Adrenal gland (tissue), 19 donors: ENCODE measurements at places on chromosomes 4 and X. TPM values are rescaled to one million over a fixed set of nuclear protein-coding genes. Genes with fewer than 3 reads are reported as not detected.
A peak's percentile ranks its signal among the peaks of the same experiment; 100 is the strongest.

EVC gene
- polyA plus RNA-seq, result 1.0 TPM

HAUS3 gene
- polyA plus RNA-seq, result 13.5 TPM

WDFY3 gene
- polyA plus RNA-seq, result 9.5 TPM

DNA sequence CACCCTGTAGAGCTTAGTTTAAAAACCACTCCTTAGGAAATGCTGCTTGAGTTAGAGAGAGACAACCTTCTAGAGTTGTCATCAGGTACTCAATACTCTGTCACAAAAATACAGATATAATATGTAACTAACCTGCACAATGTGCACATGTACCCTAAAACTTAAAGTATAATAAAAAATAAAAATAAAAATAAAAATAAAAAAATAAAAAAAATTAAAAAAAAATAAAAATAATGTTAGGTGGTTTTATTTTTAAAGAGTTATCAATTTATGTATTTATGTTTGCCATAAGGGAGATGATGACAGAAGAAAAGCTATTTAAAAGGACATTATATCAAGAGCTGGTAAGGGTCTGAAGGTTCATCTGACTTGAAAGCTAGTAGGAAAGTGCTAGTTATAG, 397.9 kb downstream of the TMA16 start:
- H3K27me3 ChIP-seq, result no peaks in the 10 kb centered on the region
- no peak overlapping the region for H3K4me3 ChIP-seq
- no peaks in the 10 kb centered on the region for H3K4me1 ChIP-seq
- no peaks in the 10 kb centered on the region for H3K36me3 ChIP-seq
- DNase-seq, result no peak

DNA sequence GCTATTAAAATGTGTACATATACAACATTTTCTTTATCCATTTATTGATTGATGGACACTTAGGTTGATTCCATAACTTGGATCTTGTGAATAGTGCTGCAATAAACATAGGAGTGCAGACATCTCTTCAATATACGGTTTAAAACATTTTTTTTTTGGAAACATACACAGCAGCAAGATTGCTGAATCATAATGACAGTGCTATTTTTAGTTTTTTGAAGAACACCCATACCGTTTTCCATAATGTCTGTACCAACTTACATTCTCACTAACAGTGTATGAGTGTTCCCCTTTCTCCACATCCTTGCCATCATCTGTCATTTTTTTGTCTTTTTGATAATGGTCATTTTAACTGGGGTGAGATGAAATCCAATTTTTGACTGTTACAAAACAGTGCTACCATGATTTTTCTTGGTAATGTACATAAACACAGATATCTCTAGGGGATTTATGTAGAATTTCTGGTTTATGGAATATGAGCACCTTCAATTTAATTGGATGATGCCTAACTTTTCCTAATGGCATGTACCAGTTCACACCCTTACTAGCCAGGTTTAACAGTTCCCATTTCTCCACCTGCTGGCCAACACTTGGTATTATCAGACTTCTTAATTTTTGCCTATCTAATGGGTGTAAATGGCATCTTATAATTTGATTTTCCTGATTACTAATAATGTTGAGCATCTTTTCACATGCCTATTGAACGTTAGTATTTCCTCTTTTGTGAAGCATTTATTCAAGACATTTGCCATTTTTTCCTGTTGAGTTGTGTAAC, 21.0 kb upstream of the TMSB15B start:
- H3K27ac ChIP-seq, result no peak overlapping the region
- H3K4me3 ChIP-seq, result no peak overlapping the region
- DNase-seq, result no peak
- no peaks in the 10 kb centered on the region for H3K4me1 ChIP-seq

DNA sequence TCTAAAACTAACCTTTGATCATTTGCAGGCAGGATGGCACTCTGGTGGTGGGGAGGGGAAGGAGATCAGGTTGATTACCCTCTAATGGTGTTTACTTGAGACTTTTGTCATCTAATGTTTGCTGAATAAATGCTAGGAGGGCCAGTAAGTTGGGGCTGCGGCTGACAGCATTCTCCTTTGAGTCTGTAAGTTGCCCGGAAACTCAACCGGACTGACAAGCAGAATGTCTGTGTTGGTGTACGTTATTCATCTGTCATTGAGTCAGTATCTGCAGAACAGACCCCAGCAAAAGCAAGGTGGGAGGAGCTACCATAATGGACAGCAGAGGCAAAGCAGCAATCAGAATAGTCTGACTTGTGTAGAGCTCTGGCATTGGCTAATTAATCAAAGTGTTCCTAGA, 1210.6 kb upstream of the PABPC4L start:
- DNase-seq, result no peak
- H3K27ac ChIP-seq, result no peak overlapping the region
- H3K27me3 ChIP-seq, result no peaks in the 10 kb centered on the region
- H3K36me3 ChIP-seq, result no peaks in the 10 kb centered on the region

- H3K4me1 ChIP-seq, result no peaks in the 10 kb centered on the region
- H3K36me3 ChIP-seq, result no peaks in the 10 kb centered on the region
- no peak overlapping the region for H3K27ac ChIP-seq
- H3K27me3 ChIP-seq, result peaks cover 8% of the 10 kb centered on the region
- no peak for DNase-seq
These were observed 4.3 kb downstream of the ASB11 start for GRCh38 chrX:15311119-15311518.

GRCh38 chr4:6502747-6503465, 30.5 kb upstream of the PPP2R2C start:
- no peak overlapping the region for H3K4me3 ChIP-seq
- H3K27ac ChIP-seq, result no peak overlapping the region
- no peak for DNase-seq
- no peaks in the 10 kb centered on the region for H3K4me1 ChIP-seq
- no peaks in the 10 kb centered on the region for H3K36me3 ChIP-seq
- no peaks in the 10 kb centered on the region for H3K27me3 ChIP-seq

GRCh38 chr4:77927991-77928925, 65.6 kb downstream of the MRPL1 start:
- no peaks in the 10 kb centered on the region for H3K27me3 ChIP-seq
- no peaks in the 10 kb centered on the region for H3K4me1 ChIP-seq

GRCh38 chr4:41507291-41507947, 30.5 kb upstream of the LIMCH1 start:
- H3K27me3 ChIP-seq, result no peaks in the 10 kb centered on the region
- no peak overlapping the region for H3K27ac ChIP-seq
- peaks cover 7% of the 10 kb centered on the region for H3K4me1 ChIP-seq
- H3K4me3 ChIP-seq, result no peak overlapping the region
- no peaks in the 10 kb centered on the region for H3K36me3 ChIP-seq
- no peak for DNase-seq

GRCh38 chr4:1566838-1567518, 117.1 kb downstream of the FAM53A start:
- no peaks in the 10 kb centered on the region for H3K4me1 ChIP-seq
- no peaks in the 10 kb centered on the region for H3K36me3 ChIP-seq
- H3K4me3 ChIP-seq, result no peak overlapping the region

- DNase-seq, result no peak
- H3K4me1 ChIP-seq, result peaks cover 4% of the 10 kb centered on the region
- no peak overlapping the region for H3K4me3 ChIP-seq
- no peaks in the 10 kb centered on the region for H3K36me3 ChIP-seq
- H3K27ac ChIP-seq, result no peak overlapping the region
These were observed 366.0 kb downstream of the BCOR start for GRCh38 chrX:39731735-39732134.

- H3K4me3 ChIP-seq, result no peak overlapping the region
- H3K4me1 ChIP-seq, result peaks cover 35% of the 10 kb centered on the region
- H3K27ac ChIP-seq, result peak overlapping the region; percentile 82
- no peaks in the 10 kb centered on the region for H3K27me3 ChIP-seq
- DNase-seq, result peak; percentile 76
- no peaks in the 10 kb centered on the region for H3K36me3 ChIP-seq
These were observed 157.6 kb downstream of the RASL11B start for GRCh38 chr4:53019485-53020382.

GRCh38 chrX:139560221-139560620, 29.7 kb downstream of the F9 start:
- DNase-seq, result no peak
- no peaks in the 10 kb centered on the region for H3K4me1 ChIP-seq
- H3K36me3 ChIP-seq, result no peaks in the 10 kb centered on the region
- no peak overlapping the region for H3K27ac ChIP-seq

- no peaks in the 10 kb centered on the region for H3K27me3 ChIP-seq
- no peak for DNase-seq
- no peaks in the 10 kb centered on the region for H3K4me1 ChIP-seq
- H3K4me3 ChIP-seq, result no peak overlapping the region
- H3K27ac ChIP-seq, result no peak overlapping the region
These were observed 104.5 kb upstream of the AGA start for GRCh38 chr4:177546745-177547144.

- no peak overlapping the region for H3K4me3 ChIP-seq
- peaks cover 9% of the 10 kb centered on the region for H3K27me3 ChIP-seq
- H3K4me1 ChIP-seq, result no peaks in the 10 kb centered on the region
- H3K27ac ChIP-seq, result no peak overlapping the region
- no peak for DNase-seq
- H3K36me3 ChIP-seq, result no peaks in the 10 kb centered on the region
These were observed 513.8 kb upstream of the FAM241A start for GRCh38 chr4:111631215-111631999.

DNA sequence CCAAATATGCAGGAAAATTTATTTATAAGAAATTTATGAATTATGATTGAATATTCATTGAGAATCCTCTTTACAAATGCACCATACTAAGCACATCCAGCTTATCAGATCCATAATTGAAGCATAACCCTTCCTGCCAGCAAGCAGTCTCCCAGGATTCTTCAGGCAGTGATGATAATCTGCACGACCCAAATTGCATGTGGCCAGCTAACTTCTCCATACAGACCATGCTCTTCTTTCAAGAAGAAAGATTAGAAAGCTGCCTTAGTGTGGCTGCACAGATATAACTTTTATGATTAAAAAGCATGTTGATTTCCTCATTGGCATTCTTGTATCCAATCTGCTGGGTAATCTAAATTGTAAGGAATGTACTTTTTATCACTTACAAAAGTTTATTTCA, 3.3 kb upstream of the CBR4 start:
- H3K27ac ChIP-seq, result no peak overlapping the region
- peaks cover 9% of the 10 kb centered on the region for H3K4me1 ChIP-seq
- DNase-seq, result no peak
- no peaks in the 10 kb centered on the region for H3K36me3 ChIP-seq

DNA sequence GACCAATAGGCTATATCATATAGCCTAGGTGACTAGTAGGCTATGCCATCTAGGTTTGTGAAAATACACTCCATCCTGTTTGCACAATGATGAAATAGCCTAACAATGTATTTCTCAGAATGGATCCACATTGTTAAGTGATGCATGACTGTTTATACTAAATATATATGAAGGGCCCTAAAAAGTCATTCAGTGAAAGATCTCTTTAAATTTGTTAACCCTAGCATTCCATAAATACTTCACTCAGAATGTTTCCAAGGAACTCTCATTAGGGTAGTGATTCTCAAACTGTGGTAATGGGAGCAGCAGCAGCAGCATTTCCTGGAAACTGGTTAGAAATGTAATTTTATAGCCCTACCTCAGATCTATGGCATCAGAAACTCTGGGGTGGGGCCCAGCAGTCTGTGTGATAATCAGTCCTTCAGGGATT, 74.9 kb downstream of the PRRG1 start:
- H3K4me3 ChIP-seq, result no peak overlapping the region
- no peak for DNase-seq
- H3K27me3 ChIP-seq, result no peaks in the 10 kb centered on the region

DNA sequence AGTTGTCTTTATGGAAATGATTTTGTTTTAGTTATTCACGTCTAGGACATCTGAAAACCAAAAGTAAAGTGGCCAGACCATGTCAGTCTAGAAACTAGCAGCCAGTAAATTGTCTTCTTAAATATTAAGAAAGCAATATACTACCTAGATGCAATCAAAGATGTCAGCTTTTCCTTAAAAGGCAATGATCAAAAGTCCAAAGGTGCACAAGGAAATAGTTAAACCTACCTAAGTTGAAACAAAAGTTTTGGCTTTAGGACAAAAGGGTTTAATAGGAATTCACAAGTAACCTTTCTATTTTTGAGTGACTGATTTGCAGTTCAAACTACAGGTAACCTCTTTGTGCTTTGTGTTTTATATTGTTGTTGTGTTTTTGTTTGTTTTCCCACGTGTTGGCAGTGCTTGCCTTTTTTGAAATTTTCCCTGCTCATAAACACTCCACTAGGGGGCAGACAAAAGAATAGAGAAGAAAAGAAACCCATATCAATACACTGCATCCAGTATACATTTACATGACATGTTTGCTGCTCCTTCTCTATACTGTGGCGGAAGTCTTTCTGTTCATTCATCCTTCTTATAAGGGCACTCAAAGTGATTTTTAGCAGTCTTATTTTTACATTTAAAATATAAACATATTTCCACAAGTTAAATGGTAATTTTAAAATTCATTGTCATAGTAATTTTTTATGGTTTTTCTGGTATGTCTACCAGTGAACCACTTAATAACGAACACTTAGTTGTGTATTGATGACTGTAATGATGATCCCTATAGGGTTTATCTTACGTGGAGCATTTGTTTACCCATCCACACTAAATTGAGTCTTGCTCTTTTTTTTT, 62.7 kb downstream of the GAB1 start:
- no peak overlapping the region for H3K27ac ChIP-seq
- H3K4me3 ChIP-seq, result no peak overlapping the region
- DNase-seq, result no peak

- no peak overlapping the region for H3K27ac ChIP-seq
- H3K27me3 ChIP-seq, result no peaks in the 10 kb centered on the region
- H3K4me1 ChIP-seq, result no peaks in the 10 kb centered on the region
- no peaks in the 10 kb centered on the region for H3K36me3 ChIP-seq
- no peak for DNase-seq
- H3K4me3 ChIP-seq, result no peak overlapping the region
These were observed 334.8 kb upstream of the RASGEF1B start for GRCh38 chr4:81806485-81806884.

DNA sequence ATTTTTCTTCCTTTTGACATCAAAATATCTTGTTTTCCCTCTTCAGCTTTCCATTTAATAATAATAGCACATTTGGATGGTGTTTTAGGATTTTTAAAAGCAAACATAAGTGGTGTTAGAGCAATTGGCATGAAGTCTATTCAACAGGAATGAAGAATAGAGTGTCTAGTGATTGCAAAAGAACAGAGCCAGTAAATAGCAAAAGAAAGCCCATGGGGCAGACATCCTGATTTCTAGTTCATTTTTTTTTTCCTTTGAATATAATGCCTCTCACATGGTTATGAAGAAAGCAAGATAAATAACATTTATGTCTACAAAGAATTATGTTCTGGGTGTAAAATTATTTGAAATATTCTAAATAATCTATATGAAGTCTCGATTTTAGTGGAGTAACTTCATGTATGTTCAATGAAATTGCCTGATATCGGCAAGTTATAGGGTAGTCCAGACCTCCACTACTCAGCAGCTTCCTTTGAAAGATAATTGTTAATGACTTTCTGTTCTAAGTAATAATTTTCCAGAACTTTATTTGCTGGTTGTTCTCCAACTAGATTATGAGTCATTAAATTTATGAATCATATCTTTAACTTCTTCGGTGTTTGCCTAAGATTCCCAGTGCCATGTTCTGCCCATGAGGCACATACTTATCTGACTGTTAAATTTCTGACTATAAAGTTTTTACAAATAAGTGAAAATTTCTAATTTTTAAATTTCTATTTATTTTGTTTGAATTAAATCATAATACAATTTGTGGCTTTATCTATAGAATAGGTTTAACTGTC, 587.9 kb downstream of the TLL1 start:
- no peaks in the 10 kb centered on the region for H3K27me3 ChIP-seq
- no peak overlapping the region for H3K4me3 ChIP-seq
- no peaks in the 10 kb centered on the region for H3K36me3 ChIP-seq
- H3K27ac ChIP-seq, result no peak overlapping the region
- no peaks in the 10 kb centered on the region for H3K4me1 ChIP-seq
